ENCODE measurements at places on chromosomes 3 and 15.

- DNase-seq: no peak
Measured at GRCh38 chr15:66593219-66593780, 27.5 kb upstream of the LCTL start.

DNA sequence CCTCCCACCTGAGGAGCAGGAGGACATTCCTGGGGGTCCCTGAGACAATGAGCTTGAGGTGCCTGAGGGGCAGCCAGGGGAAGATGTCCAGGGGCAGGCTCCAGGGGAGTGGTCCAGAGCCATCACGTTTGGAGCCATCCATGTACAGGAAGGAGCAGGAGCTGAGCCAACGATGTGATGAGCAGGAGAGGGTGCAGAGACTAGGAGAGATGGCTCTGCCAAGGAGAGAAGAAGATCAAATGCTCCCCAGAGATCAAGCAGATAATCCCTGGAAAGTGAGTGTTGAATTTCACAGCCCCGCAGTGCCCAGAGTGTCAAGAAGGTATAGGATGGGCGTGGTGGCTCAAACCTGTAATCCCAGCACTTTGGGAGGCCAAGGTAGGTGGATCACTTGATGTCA, 97.8 kb upstream of the HERC1 start:
- no peak for DNase-seq

DNA sequence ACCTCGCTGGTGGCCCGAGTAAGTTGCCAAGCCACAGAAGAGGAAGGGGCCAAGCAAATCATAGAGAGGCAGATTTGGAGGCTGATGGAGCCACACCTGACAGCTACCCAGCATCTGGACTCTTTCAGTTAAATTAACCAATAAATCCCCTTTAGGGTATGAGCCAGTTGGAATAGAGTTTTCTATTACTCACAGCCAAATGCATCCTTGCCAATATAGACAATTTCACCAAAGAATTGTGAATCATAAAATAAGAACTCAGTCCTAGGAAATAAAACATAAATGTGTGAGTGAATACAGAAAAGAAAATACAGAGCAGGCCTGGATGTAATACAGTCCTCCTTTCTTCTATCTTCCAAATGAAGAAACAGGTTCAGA, 161.6 kb upstream of the ANKRD28 start:
- DNase-seq: no peak

DNA sequence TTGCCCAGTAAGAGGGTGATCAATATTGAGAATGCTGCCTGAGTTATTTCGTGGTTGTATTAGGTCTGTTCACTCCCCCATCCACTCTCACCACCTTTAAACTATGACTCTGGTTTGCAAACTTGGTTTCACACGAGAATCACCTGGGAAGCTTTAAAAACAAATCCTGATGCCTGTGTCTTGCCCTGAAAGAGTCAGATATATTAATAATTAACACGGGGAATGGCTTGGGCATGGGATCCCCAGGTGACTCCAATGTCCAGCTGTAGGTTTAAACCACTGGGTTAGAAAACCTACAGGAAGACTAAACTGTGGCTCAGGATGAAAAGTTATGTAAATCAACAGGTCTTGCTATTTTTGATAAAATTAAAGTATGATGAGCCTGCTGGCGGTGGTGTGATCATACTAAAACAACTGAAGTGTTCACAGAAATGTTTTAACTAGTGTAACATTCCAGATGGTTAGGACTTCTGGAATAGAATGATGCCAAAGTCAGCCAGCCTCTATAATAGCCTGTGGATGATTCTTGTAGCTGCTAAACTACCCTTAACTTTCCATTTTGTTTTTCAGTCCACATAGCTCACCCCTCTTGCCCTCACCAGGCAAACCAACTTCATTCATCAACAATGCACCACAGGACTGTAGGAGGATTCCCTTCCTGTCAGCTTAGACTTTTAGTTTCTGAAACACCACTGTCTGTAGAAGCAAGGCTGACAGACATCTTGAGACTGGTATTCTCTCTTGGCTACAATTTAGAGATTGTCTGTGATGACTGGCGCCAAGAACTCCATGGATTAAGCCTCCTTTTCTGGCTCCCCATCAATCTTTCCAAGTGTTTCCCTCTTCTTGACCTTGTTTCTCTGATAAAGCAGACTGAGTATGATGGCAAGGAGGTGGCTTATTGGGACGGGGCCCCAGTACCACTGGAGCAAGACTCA, 119.1 kb upstream of the ADAMTS9 start:
- no peak for DNase-seq

GRCh38 chr3:32325927-32326326, 65.7 kb upstream of the CMTM7 start:
- no peak for DNase-seq

DNA sequence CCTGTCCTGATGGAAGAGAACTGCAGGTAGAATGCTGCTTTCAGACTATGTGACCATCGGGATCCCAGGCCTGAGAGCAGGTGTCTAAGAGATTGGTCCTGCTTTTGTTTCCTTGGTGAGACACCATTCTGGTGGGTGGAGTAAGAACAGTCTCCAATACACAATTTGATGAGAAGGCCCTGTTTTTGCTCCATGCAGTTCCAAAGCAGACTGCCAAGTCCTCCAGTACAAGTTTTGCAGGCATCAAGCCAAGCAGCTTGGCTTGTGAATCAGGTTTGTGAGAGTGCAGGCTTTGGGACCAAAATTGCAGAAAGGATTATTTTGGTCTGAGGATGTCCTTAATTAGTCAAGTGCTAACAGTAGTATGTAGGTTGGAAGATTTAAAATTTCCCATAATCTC, 381.6 kb downstream of the FOXP1 start:
- DNase-seq: peak; percentile 83

DNA sequence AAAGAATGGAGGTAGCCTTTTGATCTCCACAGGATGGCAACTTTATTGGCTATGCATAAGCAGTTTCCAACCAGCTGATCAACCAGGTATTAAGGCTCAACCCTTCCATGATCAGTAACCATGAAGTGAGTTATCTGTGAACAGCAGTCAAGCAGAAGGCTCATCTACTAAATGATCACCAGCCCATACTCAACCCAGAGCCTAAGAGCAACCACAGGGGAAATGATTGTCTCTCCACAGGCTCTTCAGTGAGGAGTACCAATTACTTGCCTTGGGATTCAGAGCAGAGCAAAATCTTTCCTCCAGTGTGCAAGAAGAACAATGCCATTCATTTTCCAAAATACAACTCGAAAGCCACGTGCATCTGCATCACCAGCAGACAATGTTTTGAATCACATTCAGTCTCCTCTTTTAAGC, 754.8 kb downstream of the ROBO1 start:
- DNase-seq: no peak

DNA sequence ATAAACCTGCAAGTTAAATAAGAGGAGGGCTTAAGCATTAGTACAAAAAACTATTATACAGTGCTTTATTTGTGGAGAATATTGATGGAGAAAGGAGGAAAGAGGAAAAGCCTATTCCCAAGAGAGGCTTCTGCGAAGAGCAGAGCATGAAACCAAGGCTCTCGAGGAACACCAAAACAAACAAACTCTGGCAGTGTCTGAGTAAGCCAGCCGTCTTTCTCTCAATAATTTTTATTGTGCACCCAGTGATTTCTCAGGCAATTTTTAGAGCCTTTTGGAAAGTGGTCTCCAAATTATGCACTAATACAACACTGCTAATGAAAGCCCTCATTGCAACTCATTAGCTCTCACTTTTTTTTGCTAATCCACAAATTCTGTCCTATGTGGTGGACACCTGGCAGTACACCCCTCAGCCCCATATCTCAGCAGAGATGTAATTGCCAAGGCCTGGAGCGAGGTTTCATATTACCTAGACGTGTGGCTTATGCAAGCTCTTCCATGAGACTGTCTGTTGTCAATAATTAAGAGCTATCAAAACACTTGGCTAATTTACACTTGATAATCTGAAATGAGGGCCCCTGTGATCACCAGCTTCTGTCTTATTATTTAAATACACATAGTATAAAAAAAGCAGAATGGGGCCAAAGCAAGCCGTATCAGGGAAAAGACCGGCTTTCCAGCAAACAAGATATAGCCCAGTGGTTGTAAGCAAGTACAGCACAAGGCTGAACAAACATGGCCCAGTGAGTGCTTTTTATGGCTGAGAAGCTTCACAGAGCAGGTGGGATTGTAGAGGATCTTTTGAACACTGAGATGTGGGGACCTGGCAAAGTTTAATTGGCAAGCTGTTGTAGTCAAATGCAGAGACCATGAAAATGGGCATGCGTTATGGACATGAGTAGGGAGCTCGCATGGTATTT, 216.9 kb downstream of the ROBO2 start:
- no peak for DNase-seq

DNA sequence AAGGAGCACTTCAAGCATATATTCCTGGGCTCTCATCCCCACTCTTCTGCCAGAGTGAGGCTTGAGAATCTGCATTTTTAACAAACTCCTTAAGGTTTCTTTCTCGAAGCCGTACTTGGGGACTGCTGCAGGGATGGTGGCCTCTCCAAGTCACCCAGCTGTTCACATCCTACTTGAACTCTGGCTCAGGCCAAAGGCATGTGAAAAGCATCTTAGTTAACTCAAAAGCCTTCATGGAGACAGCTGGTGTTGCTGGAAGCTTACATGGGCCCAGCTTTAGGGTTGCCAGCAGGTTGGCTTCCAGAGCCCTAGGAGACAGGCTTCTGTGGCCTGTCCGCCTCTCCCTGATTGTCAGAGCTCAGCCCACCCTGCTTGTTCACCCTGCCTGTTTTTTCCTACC, 139.2 kb downstream of the THSD4 start:
- no peak for DNase-seq

DNA sequence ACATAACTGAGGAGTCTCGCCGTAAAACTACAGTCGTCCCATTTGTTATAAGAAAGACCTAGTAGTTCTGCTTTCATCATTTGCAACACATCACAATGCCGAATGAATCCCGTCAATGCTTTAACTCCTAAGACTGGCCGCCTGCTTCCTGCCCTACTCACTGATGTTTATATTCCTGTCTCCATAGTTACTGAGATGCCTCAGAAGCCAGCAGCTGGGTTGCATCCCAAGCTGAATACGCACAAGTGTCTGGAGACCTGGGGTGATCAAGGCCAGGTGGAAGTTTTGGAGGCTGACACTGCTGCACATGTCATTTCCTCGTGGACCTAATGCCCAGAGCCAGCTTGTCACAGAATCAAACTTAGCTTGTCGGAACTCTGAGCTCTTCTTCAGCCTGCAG, 95.2 kb upstream of the UBE2E1 start:
- DNase-seq: peak; percentile 69

GRCh38 chr3:137174514-137174913, 216.7 kb downstream of the IL20RB start:
- DNase-seq: no peak

- no peak for DNase-seq
Measured at GRCh38 chr3:45595364-45596195, 1.0 kb downstream of the LIMD1 start.

DNA sequence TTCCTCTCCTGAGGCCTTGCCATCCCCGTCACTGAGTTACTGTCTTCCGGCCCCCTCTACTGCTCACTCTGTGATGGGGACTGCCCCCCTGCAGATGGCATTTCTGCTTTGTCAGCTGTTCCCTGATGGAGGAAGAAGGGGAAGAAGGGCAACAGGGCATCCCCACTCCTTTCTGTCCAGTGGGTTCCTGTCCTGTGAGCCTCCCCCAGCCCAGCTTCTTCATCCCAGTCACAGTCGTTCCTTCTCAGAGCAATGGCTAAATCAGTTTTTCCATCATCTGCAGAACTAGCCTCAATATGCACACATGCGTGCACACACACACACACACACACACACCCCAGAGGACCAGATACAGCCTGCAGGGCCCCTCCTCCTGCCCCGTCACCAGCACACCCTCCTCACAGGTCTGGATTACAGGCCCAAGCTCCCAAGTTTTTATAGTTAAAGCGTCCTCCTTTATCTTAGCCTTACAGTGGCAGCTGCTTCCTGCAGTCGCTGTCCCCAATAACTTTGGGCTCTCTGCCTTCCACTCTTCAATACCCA, 21.4 kb downstream of the ALDH1L1 start:
- no peak for DNase-seq

GRCh38 chr3:118945834-118946233, 88.8 kb downstream of the IGSF11 start:
- DNase-seq: no peak

GRCh38 chr3:132318451-132318850, 1.2 kb downstream of the ACP3 start:
- no peak for DNase-seq

- DNase-seq: no peak
Measured at GRCh38 chr3:40323946-40324345, 14.4 kb downstream of the EIF1B start.

DNA sequence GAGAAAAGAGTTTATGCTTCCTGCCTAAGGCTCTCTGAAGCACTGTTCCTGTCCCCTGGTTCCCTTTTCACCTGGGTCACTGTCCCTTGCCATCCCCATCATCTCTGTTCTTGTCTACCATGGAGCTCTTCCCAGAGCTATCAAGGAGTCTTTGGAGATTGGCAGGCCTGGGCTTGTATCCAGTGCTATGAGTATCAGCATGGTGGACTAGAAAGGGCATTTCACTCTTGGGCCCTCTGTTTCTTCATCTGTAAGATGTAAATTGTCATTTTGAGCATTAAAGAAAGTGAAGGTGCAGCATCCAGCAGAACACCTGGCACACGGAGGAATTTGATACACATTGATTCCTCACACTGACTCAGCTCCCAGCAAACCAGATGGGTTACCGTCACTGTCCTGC, 388.2 kb downstream of the CACNA2D3 start:
- no peak for DNase-seq

GRCh38 chr3:13173186-13173585, 100.0 kb upstream of the IQSEC1 start:
- DNase-seq: no peak

- DNase-seq: no peak
Measured at GRCh38 chr3:93855401-93855800, 118.3 kb downstream of the PROS1 start.

GRCh38 chr15:25052191-25052999, 97.6 kb downstream of the SNRPN start:
- DNase-seq: peak; percentile 28

GRCh38 chr15:25848325-25848724, 14.8 kb downstream of the ATP10A start:
- no peak for DNase-seq

- DNase-seq: no peak
Measured at GRCh38 chr3:40465111-40465407, 7.9 kb downstream of the RPL14 start.

DNA sequence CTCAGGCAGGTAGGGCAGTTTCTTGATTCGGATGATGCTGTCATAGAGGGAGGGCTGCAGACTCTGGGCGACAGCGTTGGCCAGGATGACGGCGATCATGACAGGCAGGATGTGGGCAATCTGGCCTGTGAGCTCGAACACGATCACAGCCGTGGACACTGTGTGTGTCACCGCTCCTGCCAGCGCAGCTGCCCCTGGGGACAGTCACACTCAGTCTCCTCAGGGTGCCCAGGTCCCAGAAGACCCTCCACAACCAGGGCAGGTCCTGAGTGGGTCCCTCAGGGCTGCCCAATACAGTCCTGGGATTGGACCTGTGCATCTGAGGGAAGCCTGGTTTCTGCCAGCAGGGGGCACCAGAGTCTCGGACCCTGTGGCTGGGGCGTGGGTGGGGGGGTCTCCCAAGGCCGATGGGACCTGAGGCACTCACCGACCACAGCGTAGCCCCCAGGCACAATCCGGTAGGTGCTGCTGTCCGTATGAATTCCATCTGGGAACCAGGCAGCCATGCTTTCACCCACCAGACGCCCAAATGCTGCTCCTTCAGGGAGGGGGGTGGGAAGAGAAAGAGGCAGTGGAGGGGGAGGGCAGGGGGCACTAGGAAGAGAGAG, 7.2 kb downstream of the CLCN2 start:
- no peak for DNase-seq

Measured in right atrium auricular region (tissue), 2 donors.